ENCODE measurements at places on chromosomes 11 and 22.

GRCh38 chr11:71263386-71263785 lies 11.0 kb upstream of the SHANK2 start:
- DNase-seq = no peak

DNA sequence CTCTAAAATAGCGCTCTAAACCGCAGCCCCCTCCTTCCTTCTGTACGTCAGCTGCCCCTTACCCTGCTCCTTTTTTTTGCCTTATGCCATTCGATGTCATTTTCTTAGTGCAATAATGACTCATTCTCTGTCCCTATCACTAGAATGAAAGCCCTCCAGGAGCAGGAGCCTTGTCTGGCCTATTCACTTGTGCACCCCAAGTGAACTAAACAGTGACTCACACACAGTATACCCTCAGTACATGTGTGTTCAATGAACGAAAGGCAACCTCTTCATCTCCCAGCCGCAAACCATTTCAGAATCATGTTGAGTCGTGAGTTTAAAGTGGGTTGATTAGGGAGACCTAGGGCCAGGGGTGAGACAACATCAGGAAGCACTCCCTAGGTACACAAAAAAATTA lies 50.7 kb upstream of the SPATA19 start:
- DNase-seq = no peak

DNA sequence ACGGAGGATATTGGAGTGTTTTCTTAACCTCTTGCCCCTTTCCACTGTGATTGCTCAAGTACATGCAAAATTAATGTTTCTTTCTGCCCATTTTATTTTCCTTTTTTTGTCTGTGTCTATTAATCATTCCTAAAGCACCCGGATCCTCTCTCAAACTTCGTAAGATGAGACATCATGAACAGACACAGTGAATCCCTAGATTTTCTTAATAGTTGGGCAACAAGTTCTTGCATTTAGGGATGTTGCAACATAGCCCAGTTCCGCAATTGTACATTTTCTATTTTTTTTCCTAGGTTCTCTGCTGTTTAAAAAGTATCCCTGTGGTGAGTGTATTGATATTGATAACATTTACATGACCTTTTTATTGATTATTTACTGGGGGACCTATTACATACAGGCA lies 2.9 kb downstream of the FAM111A start:
- DNase-seq = no peak

- no peak for DNase-seq
Observed at GRCh38 chr11:95589893-95590612, 199.5 kb downstream of the FAM76B start.

DNA sequence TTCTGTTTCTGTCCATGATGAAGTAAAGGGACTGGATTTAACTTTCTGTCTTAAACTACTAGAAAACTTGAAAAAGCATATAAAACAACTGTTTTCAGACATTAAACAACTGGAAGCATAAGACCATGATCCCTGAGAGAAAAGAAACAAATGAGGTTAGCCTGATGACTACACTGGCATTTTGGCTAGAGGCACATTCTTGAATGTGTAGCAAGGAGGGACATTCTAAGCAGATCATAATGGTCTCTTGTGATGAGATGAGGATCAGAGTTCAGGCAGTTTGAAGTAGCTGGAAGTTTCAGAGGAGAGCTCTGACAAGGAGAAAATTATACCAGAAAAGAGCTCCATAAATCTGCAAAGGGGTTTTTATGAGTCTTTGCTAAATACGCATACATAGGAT lies 75.4 kb downstream of the AASDHPPT start:
- no peak for DNase-seq

DNA sequence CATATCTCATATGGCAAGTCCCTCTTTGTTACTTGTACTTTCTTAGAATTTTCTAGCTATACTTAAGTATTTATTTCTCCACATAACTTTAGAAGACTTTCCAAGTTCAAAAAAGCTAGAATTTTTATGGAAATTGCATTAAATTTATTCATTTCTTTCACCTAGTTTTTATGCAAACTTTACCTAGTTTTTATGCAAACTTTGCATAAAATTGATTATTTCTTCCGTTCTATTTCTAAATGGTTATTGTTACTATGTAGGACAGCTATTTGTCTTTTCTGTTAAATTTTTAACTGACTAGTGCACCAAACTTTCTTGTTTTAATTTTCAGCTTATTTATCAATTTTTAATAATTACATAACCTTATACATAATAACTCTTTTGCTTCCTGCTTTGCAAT lies 3.2 kb upstream of the CREBZF start:
- DNase-seq = no peak

DNA sequence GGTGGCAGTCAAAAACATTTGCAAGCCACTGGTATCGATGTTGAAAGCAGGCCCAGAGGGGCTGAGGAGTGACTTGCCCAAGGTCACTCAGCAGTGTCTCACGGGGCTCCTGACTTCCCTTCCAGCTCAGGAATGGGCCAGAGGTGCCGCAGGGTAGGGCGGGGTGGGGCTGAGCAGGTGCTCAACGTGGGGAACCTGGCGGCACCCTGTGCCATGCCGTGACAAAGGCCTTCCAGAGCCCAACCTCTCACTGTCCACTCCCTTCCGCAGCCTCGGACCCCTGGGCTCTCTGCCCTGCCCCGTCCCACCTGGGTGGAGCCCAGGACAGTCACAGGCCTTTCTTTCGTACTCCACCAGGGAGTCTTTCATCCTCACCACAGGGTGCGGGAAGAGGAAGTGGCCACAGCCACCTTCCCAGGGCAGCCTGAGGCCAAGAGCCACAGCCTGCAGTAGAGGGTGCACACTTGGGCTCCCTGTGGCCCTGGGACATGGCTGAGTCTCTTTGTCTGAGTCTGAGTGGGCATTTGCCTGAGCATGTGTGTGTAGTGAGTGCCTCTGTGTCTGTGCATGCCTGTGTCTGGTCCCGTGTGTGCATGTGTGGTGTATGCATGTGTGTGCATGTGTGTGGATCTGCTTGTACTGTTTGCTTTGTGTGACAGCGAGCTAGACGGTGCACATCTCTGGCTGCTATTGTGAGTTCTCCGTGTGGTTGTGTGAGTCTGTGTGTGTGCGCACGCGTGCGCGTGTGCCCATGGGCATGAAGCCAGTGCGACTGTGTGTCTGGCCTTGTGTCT lies 6.0 kb upstream of the LIF start:
- DNase-seq = no peak

GRCh38 chr11:130874396-130874795 lies 41.9 kb downstream of the SNX19 start:
- DNase-seq = no peak

GRCh38 chr11:96367342-96367741 lies 22.4 kb downstream of the CCDC82 start:
- DNase-seq = no peak

DNA sequence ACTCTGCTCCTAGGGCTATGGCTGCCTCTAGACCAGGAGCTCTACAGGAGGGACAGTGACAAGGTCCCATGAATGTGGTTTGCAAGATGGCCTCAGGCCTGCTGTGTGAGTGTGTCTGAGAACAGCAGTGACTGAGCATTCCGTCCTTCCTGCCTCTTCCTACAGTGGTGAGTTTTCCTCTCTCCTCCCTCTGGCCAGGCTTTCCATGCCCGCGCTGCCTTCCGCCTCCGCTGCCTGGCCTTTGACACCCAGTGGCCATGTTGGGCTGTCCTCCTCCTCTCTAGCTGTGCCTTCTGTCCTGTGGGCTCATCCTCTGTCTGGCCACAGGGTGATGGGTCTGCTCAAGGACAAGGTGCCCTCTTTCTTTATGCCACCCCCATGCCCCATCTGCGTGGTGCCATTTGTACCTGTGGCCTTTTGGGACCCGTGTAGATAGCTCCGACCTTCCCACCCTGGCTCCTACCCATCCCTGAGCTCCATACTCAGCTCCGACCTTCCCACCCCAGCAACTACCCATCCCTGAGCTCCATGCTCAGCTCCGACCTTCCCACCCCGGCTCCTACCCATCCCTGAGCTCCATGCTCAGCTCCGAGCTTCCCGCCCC lies 970.4 kb downstream of the BRD1 start:
- DNase-seq = no peak

DNA sequence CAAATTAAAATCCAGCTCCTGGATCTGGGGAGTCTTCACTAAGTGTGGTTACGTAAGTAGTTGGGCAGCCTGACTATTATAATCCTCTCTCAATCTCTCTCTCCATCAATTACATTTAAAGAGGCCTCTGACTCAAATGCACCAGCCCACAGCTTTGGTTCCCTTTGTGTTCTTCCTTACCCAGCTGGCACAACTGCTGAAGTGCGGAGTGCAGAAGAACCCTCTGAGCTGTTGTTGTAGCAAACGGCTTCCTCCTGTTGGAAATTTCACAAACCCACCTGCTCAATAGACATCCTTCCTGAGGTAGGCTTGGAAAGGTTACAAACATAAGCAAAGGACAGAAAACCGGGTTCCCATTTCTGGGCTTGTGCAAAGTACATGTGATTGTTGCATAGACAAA lies 17.0 kb upstream of the SORL1 start:
- DNase-seq = no peak

DNA sequence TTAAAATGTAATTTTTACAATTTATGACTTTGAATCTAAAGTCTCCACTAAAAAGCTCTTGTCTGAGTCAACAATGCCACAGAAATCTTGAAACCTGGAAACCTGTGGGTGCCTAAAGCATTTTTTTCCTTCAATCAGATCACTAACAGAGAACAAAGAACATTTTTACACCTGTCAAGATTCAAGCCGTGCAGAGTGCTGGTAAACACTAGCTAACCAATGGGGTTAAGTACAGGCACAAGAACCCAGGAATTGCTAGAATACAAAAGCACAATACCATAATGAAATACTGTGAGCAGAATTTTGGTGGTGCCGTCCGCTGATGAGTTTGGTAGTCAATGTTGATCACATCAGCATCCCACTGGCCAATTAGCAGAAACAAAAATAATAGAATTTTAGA lies 380.3 kb upstream of the PITPNB start:
- DNase-seq = no peak

All from GM18507 (cell line).